Progenitor cell of endocrine pancreas (in vitro differentiated cells): ENCODE measurements at places on chromosomes 5 and 9.
A peak's percentile ranks its signal among the peaks of the same experiment; 100 is the strongest.

DNA sequence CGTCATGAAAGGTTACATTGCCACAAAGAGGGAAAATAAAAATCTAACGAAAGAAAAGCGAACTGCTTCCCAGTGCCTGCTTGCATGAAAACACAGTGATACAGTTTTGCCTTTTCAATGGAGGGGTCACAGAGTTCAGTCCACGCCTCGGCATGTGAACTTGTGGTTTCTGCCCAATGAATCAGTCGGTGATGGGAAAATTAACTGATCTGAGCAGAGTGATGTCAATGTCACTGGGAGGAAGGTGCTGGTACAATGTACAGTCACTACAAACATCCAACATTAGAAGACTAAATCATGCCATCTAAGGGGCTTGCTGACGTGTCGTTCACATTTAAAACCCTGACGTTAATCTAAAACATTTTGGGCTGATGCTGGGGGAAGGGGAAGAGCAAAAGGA, 151.8 kb upstream of the MSX2 start:
- no peak for DNase-seq

GRCh38 chr9:127838375-127839078, 15.9 kb downstream of the ENG start:
- no peak for DNase-seq

DNA sequence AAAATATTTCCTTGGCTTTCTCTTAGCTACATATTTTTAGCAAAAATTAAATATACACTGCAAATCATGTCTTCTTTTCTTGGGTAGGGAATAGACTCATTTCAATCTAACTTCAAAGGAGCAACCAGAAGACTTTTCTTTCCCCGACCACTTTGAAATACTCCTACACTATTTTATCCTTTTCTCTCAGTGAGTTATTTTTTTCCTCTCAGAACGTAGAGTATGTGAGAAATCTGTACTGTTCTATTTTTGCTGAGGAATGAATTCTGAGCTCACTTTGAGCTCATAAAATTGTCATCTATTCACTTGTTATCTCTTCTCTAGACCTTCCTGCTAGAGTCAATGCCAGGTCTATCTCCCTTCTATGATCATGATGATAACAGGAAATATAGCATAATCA, 22.2 kb upstream of the DAPK1 start:
- no peak for DNase-seq

DNA sequence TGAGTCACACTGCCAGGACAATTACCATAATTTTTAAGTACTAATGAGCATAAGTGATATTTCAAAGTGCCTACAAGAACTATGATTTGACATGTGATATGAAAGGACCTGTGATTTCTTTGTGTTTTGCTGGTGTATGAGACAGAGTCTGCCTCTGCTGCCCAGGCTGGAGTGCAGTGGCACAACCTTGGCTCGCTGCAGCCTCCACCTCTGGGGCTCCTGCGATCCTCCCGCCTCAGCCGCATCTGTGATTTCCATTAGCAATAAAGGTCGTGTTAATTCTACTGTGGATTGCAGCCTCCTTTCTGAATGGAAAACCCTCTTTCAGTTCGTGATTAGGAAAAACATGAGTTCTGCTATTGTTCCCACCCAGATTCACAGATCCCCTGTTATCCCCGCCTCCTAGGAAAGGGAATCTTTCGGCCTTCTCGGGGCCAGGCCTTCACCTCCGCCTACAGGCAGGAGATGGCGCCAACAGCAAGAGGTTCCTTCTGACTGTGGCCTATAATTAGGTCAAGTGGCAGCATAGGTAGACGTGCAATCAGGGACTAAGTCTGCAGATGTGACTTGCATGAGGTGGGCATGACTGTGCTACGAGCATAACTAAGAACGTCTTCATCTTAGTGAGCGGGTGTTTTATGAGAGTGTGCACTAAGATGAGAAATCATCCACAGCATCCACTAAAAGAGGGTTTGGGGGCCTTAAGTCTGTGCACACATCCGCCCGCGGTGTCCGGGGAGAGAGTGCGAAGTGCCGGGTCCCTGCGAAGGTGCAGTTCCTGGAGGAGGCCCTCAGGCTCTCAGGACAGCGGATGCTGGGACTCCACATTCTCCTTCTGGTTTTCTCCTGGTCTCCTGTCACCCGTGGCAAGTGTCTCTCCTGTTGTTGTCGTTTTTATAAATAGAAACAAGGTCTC, 23.1 kb downstream of the TRIM7 start:
- DNase-seq: peak; percentile 35

DNA sequence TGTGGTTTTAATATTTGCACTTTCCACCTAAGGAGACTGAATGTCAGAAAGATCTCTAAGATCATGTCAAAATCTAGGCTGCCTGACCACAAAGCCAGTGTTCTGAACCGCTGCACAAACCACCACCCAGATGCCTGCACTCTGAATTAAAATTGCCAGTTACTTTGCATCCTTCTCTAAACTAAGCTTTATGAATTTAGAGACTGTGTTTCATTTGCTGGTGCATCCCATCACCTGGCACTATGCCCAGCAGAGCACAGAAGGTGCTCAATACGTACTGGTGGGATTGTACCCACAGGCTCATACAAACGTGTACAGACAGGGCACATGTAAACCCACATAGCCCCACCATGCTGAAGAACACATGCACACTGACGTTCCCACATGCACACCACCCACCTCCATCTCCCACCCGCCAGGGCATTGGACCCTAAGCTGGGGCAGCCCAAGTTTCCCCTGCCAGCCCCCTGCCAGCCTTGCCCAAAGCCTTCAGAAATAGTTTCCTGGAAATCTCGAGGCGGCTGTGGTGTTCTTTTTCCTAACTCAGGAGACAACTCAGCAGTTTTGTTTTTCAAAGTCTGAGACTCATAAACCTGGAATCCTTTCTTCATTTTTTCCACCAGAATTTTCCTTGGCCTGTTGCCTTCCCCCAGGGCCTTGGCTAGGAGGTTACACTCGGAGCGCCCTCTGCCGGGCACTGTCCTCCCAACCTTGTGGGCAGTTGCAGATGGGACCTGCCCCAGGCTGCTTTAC, 9.6 kb upstream of the TRAF1 start:
- peak; percentile 80 for DNase-seq

- DNase-seq: no peak
These were observed 62.5 kb upstream of the PTPN3 start for GRCh38 chr9:109560470-109561132.
